MV-4-11 (cell line): ENCODE measurements at places on chromosomes 2 and 18.
A peak's percentile ranks its signal among the peaks of the same experiment; 100 is the strongest.

GRCh38 chr2:150625303-150625702 is 137.8 kb upstream of the RND3 start:
- DNase-seq: no peak

DNA sequence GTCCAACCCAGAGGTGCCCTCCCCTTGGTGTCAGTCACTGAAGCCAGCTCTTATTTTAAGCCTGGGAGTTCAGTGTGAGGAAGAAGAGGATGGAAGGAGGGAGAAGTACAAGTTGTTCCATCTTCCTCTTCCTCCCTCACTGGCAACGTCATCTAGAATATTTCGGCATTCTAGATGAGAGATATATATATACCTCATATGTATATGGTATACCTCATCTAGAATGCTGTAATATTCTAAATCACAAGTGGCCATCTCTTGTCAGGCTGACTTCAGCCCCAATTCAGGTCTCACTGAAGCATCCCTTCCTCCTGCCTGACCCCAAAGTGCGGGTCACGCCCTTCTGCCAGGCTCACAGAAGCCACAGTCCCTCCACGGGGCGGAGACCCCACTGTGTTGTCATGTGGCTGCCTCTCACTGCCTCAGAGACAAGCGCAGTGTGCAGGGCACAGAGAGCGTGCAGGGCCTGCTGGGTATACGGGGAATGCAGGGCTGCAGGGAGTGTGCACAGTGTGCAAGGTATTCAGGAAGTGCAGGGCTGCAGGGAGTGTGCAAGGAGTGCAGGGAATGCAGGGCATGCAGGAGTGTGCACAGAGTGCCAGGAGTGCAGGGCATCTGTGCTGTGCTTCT is 32.8 kb upstream of the B3GNT7 start:
- DNase-seq: peak; percentile 63

DNA sequence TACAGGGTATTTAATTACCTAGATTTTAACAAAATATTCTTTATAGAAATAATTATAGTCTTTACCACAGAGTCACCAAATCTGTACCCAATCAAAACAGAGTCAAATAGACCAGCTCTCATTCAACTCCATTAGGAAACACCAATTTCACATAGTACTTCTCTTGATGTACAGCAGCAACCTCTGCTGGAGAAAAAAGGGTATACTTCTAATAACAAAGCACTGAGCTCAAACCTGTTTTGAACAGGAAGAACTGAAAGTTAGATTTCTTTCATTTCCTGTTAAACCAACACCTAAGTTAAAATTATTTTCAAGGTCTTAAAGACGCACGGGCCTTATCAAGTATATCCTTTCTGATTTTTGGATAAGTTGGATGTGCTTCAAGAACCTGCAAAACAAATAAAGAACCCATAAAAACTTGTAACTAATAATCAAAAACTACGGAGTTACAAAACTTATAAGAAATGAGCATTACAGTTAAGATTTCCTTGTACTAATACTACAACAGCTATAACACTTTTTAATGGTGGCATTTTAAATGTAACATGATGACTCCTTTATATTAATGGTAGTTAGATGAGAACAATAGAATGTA is 79.0 kb downstream of the TTC21B start:
- DNase-seq: peak; percentile 78

GRCh38 chr18:9877655-9878014 is 8.1 kb upstream of the TXNDC2 start:
- no peak for DNase-seq

DNA sequence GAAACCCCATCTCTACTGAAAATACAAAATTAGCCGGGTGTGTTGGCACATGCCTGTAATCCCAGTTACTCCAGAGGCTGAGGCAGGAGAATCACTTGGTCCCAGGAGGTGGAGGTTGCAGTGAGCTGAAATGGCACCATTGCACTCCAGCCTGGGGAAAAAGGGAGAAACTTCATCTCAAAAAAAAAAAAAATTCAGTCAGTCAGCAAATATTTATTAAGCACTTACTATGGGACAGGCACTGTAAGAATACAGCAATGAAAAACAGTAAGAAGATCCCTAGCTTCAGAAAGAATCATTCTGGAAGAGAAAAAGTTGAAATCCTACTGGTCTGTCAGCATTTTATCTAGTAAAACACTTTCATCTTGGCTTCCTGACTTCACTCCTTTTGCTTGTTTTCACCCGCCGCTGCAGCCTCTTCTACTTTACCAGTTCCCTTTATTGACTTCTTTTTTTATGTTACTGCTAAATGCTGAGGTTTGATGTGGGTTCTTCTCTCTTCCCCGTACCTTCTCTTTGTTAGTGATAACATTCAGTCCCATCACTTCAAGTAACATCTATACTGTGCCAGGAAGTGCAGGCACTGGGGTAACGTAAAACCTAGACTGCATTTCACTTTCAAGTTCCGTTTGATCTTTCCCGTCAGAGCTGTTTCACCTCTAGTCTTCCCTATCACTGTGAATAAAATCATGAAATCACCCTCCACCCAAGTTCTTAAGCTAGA is 10.8 kb upstream of the TAF4B start:
- peak; percentile 39 for DNase-seq

DNA sequence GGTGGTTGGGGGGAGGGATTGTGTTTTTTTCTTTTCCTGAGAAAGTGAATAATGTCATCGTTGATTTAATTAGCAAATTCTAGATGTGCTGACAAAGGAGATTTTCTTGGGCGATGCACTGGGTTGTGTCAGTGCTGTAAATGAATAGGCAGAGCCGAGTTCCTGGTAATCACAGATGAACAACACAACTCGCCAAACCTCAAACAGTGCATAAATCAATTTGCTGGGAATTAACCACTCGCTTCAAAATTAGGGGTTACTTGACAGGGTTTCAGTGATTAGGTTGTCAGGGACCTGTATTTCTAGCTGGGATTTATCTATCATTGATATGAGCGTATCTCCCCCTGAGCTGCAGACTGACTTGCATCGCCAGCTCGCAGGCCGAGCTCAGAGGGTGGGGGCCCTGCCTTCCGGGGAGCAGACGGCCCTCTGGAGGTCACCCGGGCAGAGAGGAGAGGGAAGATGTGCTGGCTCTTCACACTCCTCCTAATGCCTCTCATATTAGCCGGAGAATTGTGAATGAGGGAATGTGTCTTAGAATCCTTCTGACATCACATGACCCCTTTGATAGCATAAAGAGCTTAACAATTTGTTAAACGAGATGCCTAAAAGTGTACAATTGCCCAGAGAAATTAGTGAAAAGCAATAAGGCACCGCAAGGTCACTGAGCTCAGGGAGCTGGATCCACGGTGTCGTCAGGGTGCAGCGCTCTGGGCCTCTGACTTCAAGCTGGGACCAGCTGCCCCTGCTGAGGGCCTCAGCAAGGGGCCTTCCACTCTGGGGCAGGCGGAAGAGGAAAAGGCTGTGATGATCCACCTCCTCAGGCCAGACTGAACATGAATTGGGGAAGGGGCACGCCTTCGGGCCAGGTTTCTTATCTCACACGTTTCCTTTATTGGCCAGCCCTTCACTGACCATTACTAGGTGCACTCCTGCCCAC is 48.9 kb downstream of the SMIM21 start:
- no peak for DNase-seq

- DNase-seq: no peak
Measured at GRCh38 chr18:49616618-49617328, 54.9 kb downstream of the LIPG start.

- no peak for DNase-seq
Measured at GRCh38 chr2:186780701-186781316, 68.2 kb downstream of the ZSWIM2 start.

DNA sequence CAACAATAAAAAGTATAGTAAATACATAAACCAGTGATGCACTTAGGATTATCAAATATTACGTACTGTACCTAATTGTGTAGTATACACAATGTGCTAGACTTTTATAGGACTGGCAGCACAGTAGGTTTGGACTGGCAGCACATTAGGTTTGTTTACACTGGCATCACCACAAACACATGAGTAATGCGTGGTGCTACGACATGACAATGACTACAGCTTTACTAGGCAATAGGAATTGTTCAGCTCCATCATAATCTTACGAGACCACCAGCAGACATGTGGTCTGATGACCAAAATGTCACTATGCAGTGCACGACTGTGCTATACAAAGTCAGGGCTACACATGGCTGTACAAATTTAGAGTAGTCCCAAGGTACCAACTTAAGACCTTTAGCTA is 2.3 kb downstream of the MBOAT2 start:
- no peak for DNase-seq

GRCh38 chr2:103738606-103739005 is 976.8 kb downstream of the TMEM182 start:
- DNase-seq: no peak

- no peak for DNase-seq
Measured at GRCh38 chr2:218186876-218187275, 20.1 kb upstream of the CXCR1 start.

GRCh38 chr2:84880645-84881521 is at the start of gene TRABD2A:
TRABD2A (minus strand) TSS chr2:84881084; CDS start chr2:84881039, 45 bp downstream.
- no peak for DNase-seq

DNA sequence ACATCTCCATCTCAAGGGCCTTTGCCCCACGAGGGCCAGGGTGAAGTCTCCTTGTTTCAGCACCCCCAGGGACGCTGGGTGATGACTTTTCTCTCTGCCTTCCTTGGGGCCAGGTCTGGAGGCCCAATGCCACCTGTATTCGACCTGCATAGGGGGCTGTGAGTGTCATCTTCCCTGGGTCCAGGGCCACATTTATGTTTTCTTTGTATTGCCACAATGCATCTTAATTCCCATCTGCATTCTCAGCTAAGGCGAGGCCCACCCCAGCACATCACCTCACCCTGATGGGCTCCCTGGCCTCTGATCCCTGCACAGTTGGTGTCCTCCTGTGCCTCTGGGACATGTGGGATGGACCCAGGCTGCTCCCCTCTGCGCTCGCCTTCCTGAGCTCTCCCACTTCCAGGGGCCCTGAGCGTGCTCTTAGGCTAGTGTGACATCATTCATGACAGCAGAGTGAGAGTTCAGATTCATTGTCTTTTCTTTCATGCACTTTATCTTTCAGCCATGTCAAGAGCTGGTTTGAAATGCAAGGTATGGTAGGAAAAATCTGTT is 122.0 kb upstream of the COPS8 start:
- no peak for DNase-seq

GRCh38 chr18:60003610-60004185 is 103.9 kb downstream of the PMAIP1 start:
- DNase-seq: no peak

DNA sequence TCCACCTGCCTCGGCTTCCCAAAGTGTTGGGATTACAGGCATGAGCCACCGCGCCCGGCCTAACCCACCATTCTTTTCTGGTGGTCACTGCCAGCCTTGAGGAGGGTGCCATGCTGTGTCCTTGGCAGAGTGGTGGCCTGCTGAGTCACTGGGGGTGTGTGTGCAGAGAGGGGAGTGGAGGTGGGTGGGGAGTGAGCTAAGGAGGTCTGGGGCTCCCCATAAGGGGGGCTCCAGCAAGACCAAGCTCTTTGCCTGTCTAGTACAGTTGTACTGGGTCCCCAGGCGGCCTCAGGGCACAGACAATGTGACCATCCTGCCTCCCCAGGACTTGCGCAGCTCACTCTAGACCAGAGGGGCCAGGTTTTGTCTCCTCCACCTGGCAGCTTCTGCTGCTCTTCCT is 36.1 kb downstream of the LAMA3 start:
- DNase-seq: no peak

- no peak for DNase-seq
Measured at GRCh38 chr18:23833714-23834113, 144.5 kb downstream of the LAMA3 start.

- no peak for DNase-seq
Measured at GRCh38 chr2:104855221-104856085, 1.5 kb downstream of the POU3F3 start.
